ENCODE measurements at places on chromosomes 1 and 21. TPM values are rescaled to one million over a fixed set of nuclear protein-coding genes. Genes with fewer than 3 reads are reported as not detected.

Gene CD34
- total RNA-seq: not detected

Gene GSTM5
- total RNA-seq: not detected

Gene KCNN3
- total RNA-seq: 0.07 TPM

Gene CACNA1S
- total RNA-seq: not detected

Gene ST6GALNAC5
- total RNA-seq: 0.60 TPM

Gene MNDA
- not detected for total RNA-seq

Gene UBXN11
- 4.8 TPM for total RNA-seq

Gene CRYBG2
- total RNA-seq: 72.4 TPM

Gene XCL2
- not detected for total RNA-seq

Gene OR2T2
- total RNA-seq: not detected

Gene CADM3
- not detected for total RNA-seq

Gene TOR1AIP2
- total RNA-seq: 60.9 TPM

Gene NKAIN1
- not detected for total RNA-seq

Gene C1orf105
- total RNA-seq: not detected

Gene HRNR
- not detected for total RNA-seq

Gene EPHX1
- 25.0 TPM for total RNA-seq

Gene PROK1
- not detected for total RNA-seq

Gene UFC1
- 43.8 TPM for total RNA-seq
